ENCODE measurements at places on chromosomes 16 and 17.

DNA sequence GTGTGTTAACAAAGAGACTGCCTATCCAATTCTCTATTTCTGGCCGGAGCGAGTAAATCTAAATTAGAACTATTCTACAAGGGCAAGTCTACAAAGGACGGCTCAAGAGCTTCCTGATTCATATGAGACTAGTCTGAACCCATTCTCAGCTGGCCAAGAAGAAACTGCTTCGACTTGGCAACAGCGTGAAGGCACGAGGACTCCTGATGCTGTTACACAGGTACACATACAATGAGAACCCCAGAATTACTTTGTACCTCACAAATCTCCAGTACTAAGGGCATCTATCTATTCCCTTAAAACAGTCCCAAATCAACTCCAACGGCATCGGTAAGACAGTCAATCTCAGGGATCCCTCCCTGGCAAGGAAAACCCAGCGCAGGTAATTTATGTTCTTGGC is 1.5 kb downstream of the CRK start:
- DNase-seq: no peak

- no peak for DNase-seq
Observed at GRCh38 chr17:7289256-7290032, 5.0 kb downstream of the YBX2 start.

DNA sequence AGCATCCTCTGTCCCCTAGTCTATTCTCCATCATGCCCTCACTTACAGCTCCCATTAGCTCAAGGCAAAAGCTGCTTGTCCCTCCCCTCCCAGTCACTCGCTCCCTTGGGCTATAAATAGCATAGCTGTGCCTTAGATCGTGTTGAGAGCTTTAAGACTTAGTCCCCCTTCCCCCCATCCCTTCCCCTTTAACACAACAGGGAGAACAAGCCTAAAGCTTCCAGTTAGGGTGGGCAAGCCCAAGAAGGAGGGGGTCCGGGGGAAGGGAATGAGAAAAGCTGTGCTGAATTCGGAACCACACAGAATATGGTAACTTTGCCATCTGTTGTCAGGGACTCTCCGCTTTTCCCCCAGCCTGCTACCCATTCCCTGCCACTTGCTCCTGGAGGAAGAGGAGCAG is 4.9 kb upstream of the HIGD1B start:
- no peak for DNase-seq

- DNase-seq: no peak
Observed at GRCh38 chr17:63962298-63962744, 10.4 kb downstream of the SCN4A start.

DNA sequence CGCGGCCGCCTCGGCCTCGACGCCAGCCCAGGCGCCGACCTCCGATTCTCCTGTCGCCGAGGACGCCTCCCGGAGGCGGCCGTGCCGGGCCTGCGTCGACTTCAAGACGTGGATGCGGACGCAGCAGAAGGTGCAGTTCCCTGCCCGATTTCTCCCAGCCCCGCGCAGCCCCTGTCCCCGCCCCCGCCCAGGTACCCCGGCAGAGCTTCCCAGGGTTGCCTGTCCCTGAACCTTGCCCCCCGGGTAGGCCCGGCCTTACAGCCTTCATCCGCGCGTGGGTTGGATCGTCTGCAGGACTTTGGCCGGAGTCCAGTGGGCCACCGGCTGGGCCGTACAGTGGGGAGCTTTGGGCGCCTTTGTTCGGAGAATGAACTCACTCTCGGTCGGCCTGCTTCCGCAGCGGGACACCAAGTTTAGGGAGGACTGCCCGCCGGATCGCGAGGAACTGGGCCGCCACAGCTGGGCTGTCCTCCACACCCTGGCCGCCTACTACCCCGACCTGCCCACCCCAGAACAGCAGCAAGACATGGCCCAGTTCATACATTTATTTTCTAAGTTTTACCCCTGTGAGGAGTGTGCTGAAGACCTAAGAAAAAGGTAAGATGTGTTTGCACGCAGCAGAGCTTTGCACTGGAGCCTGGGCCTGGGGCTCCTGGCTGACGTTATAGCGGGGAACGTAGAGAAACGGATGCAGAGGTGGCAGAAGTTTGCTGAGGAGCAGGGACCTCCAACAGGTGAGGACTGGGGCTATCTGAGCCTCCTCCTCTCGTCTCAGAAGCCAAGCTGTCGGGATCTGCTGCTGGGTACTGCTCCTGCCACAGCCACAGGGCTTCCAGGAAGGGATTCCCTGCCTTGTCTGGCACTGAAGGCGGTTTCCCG is 593 bp downstream of the GFER start:
- no peak for DNase-seq

- DNase-seq: no peak
Observed at GRCh38 chr17:47927821-47928400, 13.5 kb upstream of the PNPO start.

GRCh38 chr17:56305007-56305406 is 151.7 kb downstream of the ANKFN1 start:
- DNase-seq: no peak

- DNase-seq: no peak
Observed at GRCh38 chr17:63537001-63537400, 13.3 kb upstream of the DCAF7 start.

DNA sequence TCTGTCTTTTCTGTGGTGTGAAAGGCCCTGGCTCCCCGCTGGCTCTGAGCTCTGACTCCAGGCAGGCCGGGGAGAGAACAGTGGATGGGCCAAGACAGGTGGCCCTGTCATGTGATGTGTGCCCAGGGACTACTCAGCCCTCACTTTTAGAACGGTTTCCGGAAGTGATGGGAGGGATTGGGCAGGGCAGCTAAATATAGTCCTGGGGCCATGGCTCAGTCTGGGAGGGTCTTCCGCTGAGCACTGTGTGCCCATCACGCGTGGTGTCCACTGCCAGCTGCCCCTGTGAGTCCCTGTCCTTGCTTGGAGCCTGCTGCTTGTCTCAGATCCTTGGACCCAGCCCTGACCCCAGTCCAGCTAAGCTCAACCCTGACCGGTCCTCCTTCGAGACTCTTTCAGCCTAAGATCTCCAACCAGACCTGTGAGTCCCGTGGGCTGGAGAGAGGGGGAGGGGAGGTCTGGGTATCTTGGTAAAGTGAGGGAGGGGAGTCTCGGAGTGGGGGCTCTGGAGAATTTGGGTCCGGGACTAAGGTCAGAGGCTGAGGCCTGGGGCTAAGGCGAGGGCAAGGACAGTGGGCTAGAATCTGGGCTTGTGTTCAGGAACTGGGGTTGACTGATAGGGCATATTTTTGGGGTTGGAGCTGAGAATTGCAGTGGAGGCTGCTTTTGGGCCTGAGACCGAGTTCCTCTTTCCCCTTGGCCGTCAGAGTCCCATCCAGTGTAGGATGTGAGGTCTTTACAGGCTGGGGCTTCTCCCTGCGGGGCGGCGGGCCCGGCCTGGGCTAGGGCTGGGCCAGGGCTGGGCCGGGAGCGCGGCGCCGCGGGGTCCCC is at the start of gene TRIM72:
TSS of gene TRIM72 (plus strand) at position 243 of the 831 bp plus-strand sequence. CDS start 620 bp downstream, outside the sequence.
- no peak for DNase-seq

- peak; percentile 25 for DNase-seq
Observed at GRCh38 chr16:1723450-1724147, 17.6 kb downstream of the MAPK8IP3 start.

DNA sequence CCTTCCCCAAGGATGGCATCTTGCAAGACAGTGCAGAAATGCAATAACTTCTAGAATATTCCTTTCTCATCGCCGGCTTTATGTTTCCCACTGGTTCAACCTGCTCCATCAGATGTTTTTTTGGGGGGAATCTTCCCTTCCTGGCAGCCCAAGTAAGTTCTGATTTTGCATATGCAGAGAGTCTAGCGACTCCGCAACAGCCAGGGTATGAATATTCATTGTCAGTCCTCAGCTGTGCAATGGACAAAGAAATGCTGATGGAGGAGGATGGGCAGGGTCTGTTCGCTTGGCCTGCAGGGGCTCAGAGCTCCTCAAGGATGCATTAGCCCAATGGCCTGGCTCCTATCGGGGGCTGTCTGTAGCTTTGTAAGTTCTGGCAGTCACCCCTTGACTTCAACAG is 358.8 kb upstream of the CCL2 start:
- no peak for DNase-seq

Measured in amygdala (tissue), 56 donors.